ENCODE measurements at places on chromosomes 16 and 17.

DNA sequence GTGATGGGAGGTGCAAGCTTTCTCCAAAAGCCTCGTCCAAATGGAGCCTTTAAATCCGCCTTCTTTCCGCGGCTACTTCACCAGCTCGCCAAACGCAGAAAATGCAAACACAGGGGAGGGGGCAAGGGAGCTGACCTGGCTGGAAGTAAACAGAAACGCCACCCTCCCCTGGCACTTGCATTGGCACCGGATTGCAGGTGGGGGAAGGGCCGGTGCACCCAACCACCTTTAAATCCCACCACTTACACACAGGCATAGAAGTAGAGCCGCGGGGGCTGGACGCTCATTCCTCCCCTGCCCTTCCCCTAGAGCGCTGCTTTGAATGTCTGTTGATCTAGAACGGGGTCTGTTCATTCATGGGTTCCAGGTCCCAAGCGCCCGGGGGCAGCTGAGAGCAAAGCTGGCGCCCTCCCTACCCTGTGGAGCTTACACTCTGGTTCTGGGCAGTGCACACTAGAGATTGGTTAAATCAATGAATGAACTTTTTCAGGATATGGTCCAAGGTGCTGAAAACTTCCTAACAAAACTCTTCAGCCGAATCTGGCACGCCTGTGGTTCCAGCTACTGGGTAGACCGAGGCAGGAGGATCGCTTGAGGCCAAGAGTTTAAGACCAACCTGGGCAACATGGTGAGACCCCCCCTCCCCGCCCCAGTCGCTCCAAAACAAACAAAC, 920 bp upstream of the ZCCHC14 start:
- no peak for DNase-seq

DNA sequence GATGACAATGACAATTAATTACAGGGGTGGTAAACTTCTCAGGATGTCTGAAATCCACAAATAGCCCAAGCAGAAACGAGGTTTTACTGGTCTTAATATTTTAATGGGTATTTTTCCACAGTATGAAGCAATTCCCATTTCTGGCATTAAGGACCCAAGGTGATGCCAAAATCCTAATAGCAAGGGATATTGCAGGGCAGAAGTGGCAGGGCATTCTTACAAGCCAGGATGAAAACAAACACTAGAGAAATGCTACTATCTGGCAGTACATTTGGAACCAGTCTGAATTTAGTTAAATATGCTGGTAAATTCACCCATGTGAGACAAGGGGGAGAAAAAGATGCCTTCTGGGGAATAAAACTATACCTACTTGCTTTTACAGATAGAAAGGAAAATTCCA, 45.2 kb downstream of the RND2 start:
- no peak for DNase-seq

GRCh38 chr17:30225919-30226553, 9.5 kb downstream of the SLC6A4 start:
- no peak for DNase-seq

GRCh38 chr17:49741009-49741691, 22.8 kb downstream of the FAM117A start:
- no peak for DNase-seq

GRCh38 chr17:80881306-80881705, 110.3 kb upstream of the CHMP6 start:
- no peak for DNase-seq

DNA sequence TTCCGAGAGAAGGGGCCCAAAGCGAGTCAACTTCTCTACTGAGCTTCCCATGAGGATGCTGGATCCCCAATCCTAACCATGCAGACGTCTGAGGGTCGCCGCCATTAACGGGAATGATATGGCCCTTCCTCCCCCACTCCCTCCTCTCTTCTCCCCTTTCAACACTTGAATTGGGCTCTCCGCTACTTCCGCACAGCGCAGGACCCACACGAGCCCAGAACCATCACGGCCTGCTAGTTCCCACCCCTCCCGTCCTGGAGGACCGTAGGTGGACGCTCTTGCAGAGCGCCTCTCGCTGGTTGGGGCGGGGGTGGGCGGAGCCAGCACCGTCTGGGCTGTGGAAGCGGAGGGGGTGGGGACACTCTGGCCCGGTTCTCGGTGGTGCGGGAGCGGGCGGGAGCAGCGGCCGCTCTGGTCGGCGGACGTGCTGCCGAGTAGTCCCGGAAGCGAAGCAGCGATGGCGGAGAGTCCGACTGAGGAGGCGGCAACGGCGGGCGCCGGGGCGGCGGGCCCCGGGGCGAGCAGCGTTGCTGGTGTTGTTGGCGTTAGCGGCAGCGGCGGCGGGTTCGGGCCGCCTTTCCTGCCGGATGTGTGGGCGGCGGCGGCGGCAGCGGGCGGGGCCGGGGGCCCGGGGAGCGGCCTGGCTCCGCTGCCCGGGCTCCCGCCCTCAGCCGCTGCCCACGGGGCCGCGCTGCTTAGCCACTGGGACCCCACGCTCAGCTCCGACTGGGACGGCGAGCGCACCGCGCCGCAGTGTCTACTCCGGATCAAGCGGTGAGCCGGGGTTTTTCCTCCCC, at the start of gene UBE2Z:
TSS of gene UBE2Z (plus strand) at position 361 of the 797 bp plus-strand sequence. CDS start at position 458, 97 bp downstream.
- peak; percentile 95 for DNase-seq

DNA sequence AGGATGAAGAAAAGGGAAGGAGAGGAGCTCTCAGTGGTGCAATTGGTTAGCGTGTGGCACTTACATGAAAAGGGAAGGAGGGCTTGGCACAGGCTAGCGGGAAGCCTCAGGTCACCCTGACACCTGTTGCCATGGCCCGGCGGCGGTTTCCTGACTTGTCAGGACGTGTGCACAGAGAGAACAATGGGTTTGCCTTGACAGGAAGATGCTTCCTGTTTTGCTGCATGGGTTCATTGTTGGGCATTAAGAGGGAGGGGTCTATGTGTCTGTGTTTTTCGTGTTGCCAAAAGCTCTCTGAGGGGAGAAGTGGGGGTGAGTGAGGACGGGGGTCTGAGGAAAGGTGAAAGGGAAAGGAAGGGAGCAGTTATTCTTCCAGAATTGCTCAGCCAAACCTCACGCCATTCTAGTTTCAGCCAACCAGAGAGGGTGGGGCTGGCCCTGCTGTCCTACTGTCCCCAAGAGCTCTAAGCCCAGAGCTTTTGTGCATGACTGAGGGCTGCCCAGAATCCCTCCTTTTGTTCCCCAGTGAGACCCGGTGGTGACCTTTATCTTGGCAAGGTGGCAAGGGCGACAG, 17.1 kb upstream of the CCR7 start:
- DNase-seq = no peak
